ENCODE measurements at places on chromosomes 6 and 20.

DNA sequence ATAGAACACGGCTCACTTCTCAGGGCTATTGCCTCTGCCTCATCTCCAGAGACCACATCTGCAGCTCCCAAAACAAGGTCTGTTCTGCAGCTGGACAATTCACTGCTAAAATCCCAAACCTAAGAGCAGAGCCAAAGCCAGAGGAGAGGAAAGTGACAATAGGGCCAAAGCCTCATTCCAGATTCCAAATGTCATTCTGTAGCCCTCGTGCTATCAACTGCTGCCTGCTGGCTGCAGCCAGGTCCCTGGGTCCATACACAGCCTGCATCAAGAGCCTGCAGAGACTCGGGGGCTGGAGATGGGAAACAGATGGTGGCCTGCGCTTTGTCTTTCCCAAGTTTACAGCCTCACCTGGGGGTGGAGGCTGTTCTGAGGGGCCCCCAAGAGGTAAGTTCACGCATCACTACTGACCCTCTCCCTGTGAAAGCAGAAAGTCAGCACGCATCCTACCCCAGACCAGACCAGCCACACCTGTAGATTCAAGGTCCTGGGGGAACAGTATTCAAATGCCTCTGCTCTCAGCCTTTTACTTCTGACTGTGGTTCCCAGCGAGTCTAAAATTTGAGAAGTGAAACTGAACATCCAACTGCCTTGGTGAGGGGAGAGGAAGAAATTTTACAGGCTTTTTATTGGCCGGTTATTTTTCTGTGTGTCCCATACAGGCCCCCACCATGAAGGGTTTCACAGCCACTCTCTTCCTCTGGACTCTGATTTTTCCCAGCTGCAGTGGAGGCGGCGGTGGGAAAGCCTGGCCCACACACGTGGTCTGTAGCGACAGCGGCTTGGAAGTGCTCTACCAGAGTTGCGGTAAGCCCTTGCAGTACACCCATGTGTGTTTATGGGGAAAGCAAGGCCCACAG is at the start of gene LY86:
LY86 (plus strand) TSS at position 657 of the 860 bp plus-strand sequence; CDS start at position 672, 15 bp downstream.
- DNase-seq = no peak

GRCh38 chr20:56348746-56349145 is 10.0 kb upstream of the FAM210B start:
- DNase-seq = no peak

GRCh38 chr6:79373880-79374279 is 139.4 kb upstream of the HMGN3 start:
- no peak for DNase-seq

- DNase-seq = no peak
Measured at GRCh38 chr6:134550604-134551003, 232.7 kb upstream of the SGK1 start.

- no peak for DNase-seq
Measured at GRCh38 chr20:23857962-23858595, 21.5 kb downstream of the CST5 start.

- no peak for DNase-seq
Measured at GRCh38 chr6:73968221-73968757, 272.3 kb downstream of the CD109 start.

DNA sequence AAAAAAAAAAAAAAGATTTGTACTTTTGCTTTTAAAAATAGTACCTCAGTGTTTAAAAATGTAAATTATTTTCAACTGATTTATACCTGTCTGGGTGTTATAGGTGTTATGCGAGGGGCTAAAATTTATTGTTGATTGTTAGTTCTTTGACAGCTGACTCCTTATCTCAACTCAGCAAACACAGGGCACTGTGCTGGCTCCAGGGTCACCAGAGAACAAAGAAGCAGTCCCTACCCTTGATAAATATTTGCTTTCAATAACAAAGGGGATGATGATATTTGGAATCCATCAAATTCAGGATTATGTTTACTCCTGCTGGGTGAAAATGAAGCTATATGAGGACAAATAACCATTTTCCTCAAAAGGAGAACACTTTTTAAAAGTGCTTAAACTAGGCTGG is 34.2 kb upstream of the KAT14 start:
- no peak for DNase-seq

DNA sequence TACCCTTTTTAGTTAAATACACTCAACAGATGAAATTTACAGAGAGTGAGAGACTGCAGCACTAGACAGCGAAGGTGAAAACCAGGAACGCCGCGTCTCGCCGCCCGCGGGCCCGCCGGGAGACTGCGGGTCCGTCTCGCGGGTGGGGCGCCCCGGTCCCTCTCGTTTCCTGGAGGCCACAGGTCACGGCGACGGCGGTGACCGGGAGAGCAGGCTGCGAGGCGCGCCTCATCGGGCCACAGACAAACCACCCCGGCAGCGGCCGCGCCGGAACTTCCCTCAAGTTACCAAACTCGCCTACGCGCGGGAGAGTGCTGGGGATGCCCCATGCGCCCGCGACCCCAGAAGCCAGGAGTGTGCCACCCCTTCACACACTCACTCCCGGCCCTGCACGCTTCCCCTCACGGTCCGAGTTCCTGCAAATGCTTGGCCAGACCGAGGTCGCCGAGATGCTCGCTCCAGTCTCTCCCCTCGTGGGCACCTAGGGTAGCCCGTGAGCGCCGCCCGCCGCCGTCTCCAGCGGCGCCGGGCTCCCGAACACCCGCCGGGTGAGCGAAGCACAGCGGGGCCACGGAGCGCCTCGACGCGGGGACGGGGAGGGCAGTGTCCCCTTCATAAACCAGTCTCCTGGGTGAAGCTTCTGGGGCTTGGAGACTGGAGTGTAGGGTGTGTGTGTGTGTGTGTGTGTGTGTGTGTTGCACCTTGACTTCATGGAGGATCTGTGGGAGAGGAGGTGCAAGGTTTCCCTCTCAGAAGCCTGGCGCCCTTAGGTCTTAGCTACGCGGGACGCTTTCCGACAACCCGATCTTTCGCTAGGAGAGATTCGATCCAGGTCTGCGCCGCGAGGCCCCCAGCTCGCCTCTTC is 1.4 kb downstream of the BACH2 start:
- no peak for DNase-seq

DNA sequence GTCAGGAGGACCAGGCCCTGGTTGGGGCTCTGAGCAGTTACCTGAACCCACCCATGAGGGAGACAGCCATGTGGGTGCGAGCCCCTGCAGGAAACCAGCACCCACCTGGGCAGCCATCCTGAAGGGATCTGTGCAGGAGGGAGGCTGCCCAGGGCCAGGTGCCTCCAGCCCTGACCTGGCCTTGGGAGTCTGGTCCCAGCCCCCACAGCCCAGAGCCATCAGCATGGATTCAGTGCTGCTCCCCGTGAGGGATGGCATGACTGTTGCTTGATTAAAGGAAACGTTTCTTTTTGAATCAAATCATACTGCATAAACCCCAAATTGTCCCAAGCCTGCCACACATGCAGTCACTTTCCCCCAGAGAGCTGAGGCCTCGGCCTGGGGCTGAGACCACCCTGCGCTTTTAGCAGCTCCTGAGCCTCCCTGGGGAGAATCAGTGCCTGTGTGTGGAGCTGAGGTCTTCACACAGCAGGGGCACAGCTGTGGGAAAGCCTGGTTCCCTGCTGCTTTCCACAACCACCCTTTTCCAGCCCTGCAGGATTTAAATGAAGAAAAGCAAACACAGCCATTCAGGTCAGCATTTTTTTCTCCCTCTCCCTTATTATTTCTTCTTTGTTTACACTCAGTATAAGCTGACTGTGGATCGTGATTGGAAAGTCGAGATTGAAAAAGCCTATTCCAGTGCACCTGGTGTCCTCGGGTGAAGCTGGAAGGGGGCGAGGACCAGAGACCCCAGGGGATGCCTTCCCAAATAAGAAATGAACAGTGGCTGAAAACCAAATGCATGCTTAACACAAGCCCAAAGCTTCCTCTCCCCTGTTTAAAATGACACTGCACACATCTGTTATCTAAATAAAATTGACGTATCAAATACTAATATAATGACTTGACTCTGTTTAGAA is 283.9 kb downstream of the SMOC2 start:
- DNase-seq = no peak

- DNase-seq = no peak
Measured at GRCh38 chr6:131394768-131395432, 178.1 kb upstream of the ARG1 start.

GRCh38 chr6:13760307-13761304 is 49.0 kb upstream of the RANBP9 start:
- no peak for DNase-seq

GRCh38 chr6:81623106-81623759 is 129.2 kb downstream of the TENT5A start:
- DNase-seq = no peak

- DNase-seq = no peak
Measured at GRCh38 chr20:36971103-36971502, 19.6 kb upstream of the SAMHD1 start.

DNA sequence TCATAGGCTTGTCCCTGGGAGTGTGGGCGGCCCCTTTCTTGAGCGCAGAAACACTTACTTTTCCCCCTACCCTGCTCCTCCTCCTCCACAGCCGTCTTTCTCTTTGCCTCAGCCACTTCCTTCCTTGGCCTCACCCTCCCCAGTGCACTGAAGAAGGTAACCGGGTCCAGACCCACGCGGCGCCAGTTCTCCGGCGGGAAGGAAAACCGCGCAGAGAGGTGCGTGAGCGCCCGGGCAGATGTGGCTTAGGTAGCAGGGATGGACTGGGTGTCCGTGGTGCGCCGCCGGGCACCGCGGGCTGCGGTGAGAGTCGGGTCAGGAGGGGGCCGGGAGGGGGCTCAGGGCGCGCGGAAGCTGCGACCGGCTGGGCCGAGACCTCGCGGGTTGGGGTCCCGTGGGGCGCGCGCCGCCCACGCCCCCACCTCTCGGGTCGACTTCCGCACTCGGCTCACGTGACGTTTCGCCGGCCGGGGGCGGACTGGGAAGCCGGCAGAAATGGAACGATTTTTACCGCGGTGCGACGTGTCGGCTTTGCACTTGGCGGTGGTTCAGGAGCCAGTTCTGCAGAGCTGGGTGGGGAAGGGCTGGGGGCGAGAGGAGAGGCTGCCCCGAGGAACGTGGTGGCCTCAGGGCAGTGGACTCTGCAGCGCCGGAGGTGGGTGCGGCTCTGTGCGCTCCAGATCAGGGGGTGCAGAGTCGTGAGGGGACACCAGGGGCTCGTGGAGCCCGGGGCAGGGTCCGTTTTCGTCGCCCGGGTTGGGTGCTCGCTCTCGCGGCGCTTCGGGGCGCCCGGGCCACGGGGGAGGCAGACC is at the start of gene ABRACL:
ABRACL (plus strand) TSS at position 88 of the 812 bp plus-strand sequence. CDS start 5,416 bp downstream, outside the sequence.
- no peak for DNase-seq

DNA sequence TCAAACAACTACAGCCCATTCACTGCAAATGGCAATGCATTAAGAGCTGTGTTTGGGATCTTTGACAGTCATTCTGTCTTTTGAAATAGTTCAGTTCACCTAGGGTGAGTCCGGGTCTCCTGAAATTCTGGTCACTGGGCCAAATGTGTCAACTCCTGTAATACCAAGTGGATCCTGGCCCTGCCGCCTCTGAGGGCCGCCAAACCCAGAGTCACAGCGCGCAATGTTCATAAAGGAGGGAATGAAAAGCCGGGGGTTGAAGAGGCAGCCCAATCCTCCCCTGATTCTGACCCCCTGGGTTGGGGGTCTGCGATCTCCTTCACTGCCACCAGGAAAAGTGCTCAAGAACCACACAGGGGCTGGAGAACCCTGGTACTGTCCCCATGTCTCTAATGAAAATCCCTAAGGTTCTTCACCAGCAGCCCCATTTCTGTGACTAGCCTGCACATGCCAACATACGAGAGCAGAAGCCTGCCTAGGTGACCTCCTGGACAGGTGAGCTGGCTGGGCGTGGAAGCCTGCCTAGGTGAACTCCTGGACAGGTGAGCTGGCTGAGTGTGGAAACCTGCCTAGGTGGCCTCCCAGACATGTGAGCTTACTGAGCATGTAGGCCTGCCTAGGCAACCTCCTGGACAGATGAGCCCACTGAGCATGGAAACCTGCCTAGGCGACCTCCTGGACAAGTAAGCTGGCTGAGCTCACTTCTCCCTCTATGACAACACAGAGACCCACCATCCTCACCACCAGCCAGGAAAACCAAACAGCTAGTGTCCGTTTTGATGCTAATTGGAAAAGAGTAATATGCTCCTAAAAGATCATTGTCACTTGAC is 16.1 kb upstream of the APMAP start:
- no peak for DNase-seq

GRCh38 chr20:64106981-64107735 is at the start of gene NPBWR2:
TSS of gene NPBWR2 (minus strand) at chr20:64107565. CDS start at chr20:64106831, 734 bp downstream.
- no peak for DNase-seq

Data from left renal cortex interstitium (tissue), 4 donors.